ENCODE measurements at places on chromosomes 3 and 15.

GRCh38 chr3:139771331-139771730 is 93.6 kb upstream of the NMNAT3 start:
- no peak for DNase-seq

- DNase-seq = no peak
Observed at GRCh38 chr3:16151109-16151508, 23.4 kb upstream of the GALNT15 start.

- DNase-seq = no peak
Observed at GRCh38 chr15:78167227-78167888, 18.2 kb downstream of the IDH3A start.

GRCh38 chr3:194133661-194134230 is 2.2 kb upstream of the HES1 start:
- DNase-seq = no peak

DNA sequence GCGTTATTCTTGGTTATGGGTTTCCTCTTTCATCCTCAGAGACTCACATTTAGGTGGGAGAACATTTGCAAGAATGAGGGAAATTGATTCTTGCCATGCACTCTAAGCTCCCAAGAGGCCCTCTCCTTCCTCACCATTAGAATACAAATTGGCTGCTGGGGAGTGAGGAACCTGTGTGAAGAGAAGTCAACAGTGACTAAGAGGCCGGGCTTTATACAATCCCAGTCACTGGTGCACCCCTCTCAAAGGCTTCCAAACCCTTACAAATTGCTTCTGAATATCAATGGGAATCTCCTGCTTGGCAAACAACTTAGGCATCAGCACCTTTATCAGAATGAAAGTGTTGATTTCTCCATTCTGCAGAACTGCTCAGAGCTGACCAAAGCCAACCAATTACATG is 16.5 kb upstream of the RGMA start:
- DNase-seq = no peak

DNA sequence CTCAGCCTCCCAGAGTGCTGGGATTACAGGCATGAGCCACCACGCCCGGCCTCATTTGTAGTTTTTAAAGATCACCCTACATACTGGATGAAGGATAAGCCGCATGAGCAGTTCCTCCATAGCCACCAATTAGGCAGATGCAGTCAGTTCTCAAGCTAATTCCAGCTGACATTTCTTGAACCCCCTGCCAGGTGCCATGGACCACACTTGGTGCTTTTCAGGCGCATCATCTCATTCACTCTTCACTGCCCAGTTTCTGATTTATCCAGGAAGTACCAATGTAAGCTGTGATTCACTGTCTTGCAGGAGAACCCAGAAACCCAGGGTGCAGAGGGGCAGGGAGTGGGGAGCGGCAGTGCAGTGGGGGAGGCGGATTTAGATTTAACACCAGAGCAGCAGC is 56.5 kb upstream of the RASA2 start:
- DNase-seq = no peak

- no peak for DNase-seq
Observed at GRCh38 chr15:100794008-100794407, 85.6 kb upstream of the ALDH1A3 start.

DNA sequence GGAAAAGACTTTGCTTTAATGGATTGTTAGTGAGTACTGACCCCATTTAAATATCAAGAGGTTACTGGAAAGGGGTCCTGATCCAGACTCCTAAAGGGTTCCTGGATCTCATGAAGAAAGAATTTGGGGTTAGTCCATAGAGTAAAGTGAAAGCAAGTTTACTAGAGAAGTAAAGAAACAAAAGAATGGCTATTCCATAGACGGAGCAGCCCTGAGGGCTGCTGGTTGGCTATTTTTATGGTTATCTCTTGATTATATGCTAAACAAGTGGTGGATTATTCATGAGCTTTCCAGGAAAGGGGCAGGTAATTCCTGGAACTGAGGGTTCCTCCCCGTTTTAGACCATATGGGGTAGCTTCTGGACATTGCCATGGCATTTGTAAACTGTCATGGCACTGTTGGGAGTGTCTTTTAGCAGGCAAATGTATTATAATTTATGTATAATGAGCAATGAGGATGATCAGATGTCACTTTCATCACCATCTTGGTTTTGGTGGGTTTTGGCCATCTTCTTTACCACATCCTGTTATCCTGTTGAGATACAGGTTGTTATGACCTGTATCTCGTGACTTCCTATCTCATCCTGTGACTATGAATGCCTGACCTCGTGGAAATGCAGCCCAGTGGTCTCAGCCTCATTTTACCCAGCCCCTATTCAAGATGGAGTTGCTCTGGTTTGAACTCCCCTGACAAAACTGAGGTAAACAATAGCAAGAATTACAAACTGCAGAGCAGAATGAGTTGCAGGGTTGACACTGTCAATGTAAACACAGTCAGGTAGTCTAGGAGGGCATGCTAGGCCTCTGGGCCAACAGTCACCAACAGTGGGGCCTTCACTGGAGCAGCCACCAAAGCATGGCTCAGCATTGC is 10.3 kb upstream of the GPR160 start:
- DNase-seq = no peak

DNA sequence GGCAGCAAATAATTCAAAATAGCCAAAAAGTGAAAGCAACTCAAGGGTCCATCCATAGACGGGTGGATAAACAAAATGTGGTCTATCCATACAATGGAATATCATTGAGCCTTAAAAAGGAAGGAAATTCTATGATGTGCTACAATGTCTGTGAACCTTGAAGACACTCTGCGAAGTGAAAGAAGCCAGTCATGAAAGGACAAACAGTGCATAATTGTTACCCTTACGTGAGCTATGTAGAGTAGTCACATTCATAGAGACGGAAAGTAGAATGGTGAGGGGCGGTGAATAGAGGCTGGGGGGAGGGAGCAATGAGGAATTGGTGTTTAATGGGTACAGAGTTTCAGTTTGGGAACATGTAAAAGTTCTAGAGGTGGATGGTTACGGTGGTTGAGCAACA is 18.1 kb downstream of the IGF1R start:
- no peak for DNase-seq

DNA sequence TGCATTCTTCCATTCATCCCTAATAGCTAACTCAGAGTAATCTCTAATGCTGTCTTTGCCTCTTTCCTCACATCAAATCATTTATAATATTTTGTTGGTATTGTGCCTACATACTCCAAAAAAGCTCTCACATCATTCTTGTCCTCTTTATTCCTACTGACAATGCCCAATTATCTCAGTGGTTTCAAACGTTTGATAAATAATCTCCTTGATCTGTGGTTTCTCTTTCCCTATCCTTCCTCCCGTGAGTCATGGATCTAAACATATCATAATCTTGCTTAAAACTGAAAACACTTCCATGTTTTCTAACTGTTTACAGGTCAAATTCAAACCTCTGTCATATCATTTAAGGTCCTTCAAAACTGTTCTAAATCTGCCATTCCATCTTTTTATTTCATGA is 115.1 kb downstream of the CNTN6 start:
- no peak for DNase-seq

- DNase-seq = no peak
Observed at GRCh38 chr15:45534821-45535220, 12.3 kb upstream of the SLC30A4 start.

- no peak for DNase-seq
Observed at GRCh38 chr3:8954938-8955763, 8.1 kb downstream of the RAD18 start.

DNA sequence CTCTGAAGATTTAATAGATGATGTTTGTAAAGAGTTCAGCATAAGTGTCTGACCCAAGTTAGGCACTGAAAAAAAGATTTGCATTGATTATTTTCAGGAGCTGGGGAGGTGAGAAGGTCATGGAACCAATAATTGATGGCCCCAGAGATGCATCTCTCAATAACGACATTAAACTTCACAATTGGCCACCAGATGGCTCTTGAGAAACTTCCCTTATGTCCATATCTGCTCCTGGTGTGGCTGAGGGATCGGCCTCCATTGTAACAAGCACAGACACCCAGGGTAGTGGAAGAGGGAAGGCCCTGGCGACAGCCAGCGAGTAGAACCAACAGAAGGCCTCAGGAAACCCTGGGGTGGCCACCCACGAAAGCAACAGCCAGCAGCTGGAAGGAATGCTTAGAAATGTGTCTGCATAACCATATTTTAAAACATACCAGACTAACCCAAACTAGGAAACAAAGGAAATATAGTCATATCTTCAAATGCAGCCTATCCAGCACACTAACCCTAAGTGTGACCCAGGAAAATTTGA is 536.7 kb downstream of the SOX2 start:
- no peak for DNase-seq

GRCh38 chr15:29534378-29534777 is 264.8 kb upstream of the NSMCE3 start:
- no peak for DNase-seq

- DNase-seq = no peak
Observed at GRCh38 chr3:64575211-64575844, 112.5 kb downstream of the ADAMTS9 start.

GRCh38 chr3:53079147-53079546 is 33.3 kb upstream of the SFMBT1 start:
- no peak for DNase-seq

GRCh38 chr3:69833591-69833990 is 94.3 kb downstream of the MITF start:
- DNase-seq = no peak

DNA sequence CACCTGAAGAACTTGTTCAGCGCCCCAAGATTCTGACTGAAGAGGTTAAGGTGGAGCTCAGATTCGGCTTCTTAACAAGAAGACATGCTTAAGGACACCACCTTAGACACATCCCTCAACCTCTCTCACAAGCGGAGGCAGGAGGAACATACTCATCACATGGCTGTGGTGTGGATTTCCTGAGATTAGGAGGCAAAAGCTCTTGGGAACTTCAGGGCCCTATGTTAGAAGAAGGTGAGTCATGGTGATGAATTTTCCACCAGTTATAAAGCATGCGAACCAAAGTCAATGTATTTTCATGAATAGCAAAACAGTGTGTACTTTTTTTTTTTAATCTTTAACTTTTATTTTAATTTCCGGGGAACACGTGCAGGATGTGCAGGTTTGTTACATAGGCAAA is 212.2 kb upstream of the SUCLG2 start:
- DNase-seq = no peak

GRCh38 chr3:43953814-43954692 is 263.3 kb downstream of the ABHD5 start:
- no peak for DNase-seq

GRCh38 chr3:54299169-54299935 is 177.0 kb downstream of the CACNA2D3 start:
- DNase-seq = no peak

DNA sequence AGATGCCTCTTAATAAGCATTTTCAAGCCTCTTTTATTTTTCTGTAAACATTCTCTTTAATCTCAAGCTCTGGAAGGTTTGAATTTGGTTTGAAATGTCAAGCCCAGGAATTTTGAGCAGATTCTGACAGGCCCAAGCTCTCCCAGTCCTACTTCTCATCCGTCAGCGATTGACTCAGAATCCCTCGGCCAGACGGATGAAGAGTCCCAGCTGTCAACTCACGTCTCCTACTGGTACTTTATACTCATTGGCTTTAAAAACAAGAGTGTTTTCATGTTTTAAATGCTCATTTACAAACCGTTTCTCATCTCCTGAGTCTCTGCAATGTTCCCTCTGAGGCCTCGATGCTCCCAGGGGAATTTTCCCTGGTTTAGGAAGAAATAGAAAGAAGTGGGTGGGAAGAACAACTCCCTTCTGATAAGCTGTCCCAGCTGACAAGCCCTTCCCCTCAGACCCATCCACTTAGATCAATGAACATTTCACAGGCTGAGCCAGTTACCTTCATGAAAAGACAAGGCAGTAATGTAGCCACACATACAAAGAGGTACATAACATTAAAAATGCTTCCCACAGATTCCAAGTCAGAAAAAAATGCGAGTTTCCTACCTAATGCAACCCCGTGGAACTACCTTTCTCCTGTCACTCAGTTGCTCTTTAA is 478.2 kb upstream of the DPH6 start:
- DNase-seq = no peak

GRCh38 chr15:80480909-80481308 is 76.7 kb downstream of the ARNT2 start:
- no peak for DNase-seq

- no peak for DNase-seq
Observed at GRCh38 chr3:64054488-64054887, 31.2 kb upstream of the PSMD6 start.

All from stimulated activated CD8-positive, alpha-beta memory T cell treated with anti-CD3 and anti-CD28 coated beads, Interleukin-7, amount 100 ng/mL, for 4 hours (primary cell).